ENCODE measurements at places on chromosomes 3 and 15.
A peak's percentile ranks its signal among the peaks of the same experiment; 100 is the strongest.

DNA sequence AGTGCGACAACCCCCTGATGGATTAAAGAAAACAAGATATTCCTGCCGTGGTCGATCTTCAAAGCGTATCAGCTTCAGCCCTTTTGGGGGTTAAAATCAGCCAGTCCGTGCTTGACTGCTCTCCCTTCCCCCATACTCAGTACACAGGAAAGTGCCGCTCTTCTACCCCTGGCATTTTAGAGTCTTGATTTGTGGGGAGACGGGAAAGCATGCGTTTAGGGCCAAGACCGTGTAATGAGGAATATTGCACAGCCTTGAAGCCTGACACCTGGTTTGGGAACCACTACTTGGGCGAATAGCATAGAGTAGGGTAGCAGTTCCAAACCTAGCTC lies 540 bp upstream of the EDC3 start:
- DNase-seq, result no peak

DNA sequence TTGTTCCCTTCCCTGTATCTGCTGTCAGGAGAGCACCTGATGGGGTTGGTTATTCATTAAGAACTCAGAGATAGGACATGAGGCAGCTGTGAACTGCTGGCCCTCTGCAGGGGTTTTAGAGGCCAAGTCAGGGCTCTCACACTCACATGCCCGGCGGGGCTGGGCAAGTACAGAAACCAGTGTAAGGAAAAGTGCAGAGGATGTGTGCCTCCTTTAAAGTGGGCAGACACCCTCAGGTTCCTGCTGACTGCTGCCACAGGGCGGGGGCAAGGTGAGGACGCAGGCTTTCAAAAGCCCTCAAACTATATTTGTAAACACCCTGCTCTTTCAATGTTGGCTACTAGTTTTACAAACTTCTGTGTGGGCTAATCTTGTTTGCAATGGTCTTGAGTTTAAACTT lies 22.4 kb downstream of the CXCR6 start:
- no peak for DNase-seq

GRCh38 chr3:195263193-195263924 lies 7.6 kb downstream of the XXYLT1 start:
- DNase-seq, result no peak

GRCh38 chr3:141370065-141370533 lies 1.8 kb downstream of the ZBTB38 start:
- DNase-seq, result peak; percentile 39

DNA sequence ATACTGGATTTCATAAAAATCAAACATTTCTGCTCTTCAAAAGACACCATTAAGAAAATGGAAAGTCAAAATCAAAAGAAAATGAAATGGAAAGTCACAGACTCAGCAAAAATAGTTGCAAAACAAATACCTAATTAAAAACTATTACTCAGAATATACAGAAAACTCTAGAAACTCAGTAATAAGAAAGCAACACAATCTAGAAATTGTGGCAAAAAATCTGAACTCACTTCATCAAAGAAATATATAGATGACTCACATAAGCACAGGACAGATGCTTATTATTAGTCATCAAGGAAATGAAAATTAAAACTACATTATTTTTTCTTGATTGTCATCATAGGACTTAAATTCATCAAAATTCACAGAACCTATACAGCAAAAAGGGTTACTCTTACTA lies 430.0 kb downstream of the SHQ1 start:
- DNase-seq, result no peak

GRCh38 chr15:98003518-98003917 lies 43.0 kb downstream of the ARRDC4 start:
- no peak for DNase-seq

- no peak for DNase-seq
Measured at GRCh38 chr3:117692416-117692995, 982.9 kb downstream of the TUSC7 start.

GRCh38 chr3:72079369-72079872 lies 294.5 kb upstream of the PROK2 start:
- DNase-seq, result no peak

DNA sequence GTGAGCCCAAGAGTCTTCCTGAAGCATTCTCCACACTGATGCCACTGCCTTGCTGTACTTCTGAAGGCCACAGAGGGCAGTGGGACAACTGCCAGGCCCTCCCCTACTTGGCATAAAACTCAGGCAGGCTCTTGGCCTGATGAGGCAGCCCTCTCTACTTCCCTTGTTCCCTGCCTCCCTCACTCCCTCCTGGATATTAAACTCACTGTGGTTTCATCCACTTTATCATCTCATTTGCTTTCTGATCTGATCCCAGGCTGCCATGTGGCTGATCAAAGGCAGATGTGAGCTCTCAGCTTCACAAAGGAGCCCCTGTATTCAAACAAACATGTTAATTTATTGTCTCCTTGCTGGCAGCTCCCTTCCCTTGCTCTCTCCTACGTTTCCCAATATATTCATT lies 533.5 kb downstream of the IGSF11 start:
- DNase-seq, result no peak

DNA sequence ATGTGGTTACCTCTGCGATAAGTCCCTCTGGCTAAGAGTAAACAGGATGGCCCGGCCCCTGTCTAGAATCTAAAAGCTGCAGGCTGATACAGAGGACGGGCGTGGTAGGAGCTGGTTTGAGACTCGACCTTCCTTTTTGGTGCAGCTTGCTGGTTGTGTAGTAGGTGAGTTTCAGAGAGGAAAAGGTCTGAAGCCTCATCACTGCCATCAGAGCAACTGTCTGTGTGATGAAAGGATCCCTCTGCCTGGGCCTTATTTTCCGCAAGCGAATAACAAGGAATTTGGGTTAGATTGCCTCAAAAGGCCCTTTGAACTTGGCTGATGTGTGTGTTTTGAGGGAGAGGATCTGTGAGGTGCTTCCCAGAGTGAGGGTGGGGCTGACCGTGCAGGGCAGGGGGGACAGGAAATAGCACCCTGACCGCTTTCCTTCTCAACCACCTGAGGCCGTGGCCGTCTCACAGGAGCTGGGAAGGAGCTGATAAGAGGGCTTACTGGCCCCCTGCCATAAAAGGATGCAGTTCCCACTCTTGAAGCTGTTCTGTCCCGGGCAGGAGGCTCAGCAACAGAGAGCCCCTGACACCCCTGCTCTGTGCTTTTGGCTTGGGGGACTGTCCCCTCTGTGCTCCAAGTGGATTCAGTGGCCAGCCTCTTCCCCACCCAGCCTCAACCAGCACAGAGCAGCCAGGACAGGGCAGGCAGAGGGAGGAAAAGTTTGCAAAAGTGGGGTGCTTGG lies 45.6 kb upstream of the TFRC start:
- no peak for DNase-seq

DNA sequence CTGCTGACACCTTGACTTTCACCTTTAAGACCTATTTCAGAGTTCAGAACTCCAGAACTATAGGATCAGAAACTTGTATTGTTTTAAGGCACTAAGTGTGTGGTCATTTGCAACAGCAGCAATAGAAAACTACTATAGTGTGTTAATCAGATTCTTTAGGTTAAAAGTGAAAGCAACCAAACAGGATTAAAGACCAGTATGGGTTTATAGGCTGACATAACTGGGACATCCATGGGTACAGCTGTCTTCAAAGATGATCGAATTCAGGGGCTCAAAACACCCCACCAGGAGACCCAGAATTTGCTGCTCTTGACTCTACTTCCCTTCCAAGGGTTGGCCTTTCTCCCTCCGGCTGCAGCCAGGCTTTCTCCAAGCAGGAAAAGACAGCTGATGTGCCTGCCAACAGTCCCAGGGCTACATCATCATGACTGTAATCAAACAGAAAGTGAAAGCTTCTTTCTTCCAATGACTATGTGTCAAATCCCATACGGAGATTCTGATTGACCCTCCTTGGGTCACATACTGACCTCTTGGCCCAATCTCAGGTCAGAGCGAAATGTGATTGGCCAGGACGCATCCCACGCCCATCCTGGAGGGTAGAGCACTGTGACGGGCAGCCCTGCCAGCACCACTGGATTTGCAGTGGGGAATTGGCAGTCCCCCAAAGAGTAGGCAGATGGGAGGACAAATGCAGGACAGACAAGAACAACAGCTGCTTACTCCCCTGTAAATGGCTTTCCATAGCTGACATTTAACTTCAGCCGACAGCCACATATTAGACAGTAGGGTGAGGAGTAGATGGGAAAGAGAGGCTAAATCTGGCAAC lies 51.4 kb upstream of the RNF7 start:
- DNase-seq, result no peak

- DNase-seq, result no peak
Measured at GRCh38 chr3:8070011-8070410, 431.6 kb upstream of the LMCD1 start.

DNA sequence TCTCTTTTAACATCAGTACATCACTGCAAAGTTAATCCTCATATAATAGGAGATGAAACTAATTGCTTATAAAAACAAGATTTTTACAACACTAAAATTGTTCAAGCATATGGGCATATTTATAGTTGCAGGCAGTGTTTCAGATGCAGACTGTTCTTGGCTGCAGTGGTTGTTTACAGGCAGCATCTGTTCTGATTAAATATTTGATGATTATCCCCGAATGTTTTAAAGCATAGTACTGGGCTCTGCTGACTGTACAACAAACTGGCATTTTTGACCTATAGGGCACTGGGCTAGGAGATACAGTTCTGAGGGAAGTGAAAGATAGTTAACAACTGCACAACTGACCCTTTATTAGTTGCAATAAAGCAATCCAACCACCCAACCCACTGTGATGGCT lies 113.6 kb downstream of the UBE3A start:
- no peak for DNase-seq

- no peak for DNase-seq
Measured at GRCh38 chr3:101303089-101303731, 17.2 kb downstream of the IMPG2 start.

DNA sequence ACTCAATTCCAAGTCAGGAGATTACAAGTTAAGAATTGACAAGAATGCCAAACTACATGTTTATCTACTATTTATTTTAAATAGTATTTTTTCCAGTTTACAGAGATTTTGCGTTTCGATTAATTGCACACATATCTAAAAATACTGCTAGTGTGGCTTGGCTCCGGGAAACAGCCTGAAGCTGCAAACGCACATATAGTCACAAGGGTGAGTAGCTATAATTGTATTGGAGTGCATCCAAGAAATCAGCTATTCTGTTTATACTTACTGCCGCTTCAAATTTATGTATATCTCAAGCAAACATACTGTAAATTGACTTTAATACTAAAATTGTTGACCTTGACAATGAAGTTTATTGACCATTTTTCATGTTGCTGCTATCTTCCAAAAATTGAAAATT lies 77.0 kb upstream of the PLSCR5 start:
- no peak for DNase-seq

GRCh38 chr3:25648925-25649830 lies 15.5 kb downstream of the TOP2B start:
- no peak for DNase-seq

GRCh38 chr3:120601554-120601953 lies 5.4 kb downstream of the NDUFB4 start:
- DNase-seq, result no peak

- no peak for DNase-seq
Measured at GRCh38 chr15:51924156-51925068, 47.2 kb downstream of the LEO1 start.

- no peak for DNase-seq
Measured at GRCh38 chr3:194125442-194125841, 10.5 kb upstream of the HES1 start.

DNA sequence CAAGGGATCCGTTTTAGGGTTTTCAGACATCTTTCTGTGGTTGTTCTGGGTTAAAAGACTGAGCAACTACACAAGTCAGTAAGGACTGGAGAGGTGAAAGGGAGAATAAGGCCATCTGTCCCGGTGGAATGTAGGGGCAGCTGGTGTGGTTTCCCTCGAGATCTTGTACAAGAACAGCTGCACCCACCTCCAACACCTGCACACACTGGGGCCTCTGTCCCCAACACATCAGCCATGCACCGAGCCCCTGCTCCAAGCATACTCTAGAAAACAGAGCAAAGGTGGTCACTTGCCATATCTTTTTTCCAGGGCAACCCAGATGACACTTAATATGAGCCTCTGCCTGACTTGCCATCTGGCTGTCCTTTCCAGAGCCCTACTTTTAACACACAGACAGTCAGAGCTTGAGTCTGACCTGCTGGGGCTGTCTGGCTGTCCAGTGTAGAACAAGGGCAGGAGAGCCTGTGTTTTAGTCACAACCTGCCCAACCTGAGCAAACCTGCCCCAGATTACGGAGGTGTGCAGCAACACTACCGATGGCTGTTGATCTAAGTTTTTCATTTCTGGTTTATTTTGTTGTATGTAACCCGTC lies 12.2 kb downstream of the MAN2A2 start:
- DNase-seq, result no peak

DNA sequence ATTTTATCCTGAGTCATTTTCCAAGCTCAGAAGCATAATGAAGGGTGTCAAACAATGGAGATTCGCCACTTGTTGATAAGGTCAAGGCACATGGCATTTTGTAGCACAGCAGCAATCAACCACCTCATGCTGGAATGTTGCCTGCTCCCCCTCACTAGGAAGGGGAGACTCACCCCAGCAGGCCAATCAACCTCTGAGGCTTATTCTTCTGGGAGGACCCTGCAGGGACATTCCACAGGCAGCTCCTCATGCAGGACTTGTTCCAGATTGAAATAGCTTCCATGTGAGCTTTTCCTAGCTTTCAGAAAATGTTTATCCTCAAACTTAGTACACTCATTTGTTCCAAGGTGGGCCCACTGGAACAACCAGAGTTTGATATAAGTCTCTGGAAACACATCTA lies 77.6 kb downstream of the SSR3 start:
- no peak for DNase-seq

DNA sequence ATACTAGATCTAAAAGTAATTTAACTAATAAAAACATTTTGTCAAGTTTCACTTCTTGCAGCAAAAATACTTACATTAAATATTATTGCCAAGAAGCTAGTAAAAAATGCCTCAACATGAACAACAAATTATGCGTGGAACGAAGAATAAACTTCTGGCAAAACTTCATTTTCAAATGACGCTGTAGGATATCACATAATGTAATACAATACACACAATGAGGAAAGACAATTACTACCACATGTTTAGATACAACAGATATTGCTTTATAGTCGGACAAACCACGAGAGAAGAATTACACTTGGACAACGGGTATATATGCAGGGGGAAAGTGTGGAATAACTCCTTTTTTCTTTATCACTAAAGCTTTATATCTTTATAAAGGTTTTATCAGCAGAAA lies 21.6 kb downstream of the P3H2 start:
- no peak for DNase-seq

GRCh38 chr3:193605876-193606275 lies 12.9 kb downstream of the OPA1 start:
- no peak for DNase-seq

- DNase-seq, result no peak
Measured at GRCh38 chr3:52721002-52721729, 15.3 kb downstream of the SPCS1 start.

GRCh38 chr3:158384019-158384418 lies 187.0 kb upstream of the MLF1 start:
- DNase-seq, result no peak

- no peak for DNase-seq
Measured at GRCh38 chr15:46265664-46266347, 631.0 kb downstream of the SQOR start.
